ENCODE measurements at places on chromosomes 16 and 17. TPM values are rescaled to one million over a fixed set of nuclear protein-coding genes. Genes with fewer than 3 reads are reported as not detected.

- no peak for DNase-seq
Measured at GRCh38 chr16:11734025-11734652, 8.5 kb downstream of the TXNDC11 start.

DNA sequence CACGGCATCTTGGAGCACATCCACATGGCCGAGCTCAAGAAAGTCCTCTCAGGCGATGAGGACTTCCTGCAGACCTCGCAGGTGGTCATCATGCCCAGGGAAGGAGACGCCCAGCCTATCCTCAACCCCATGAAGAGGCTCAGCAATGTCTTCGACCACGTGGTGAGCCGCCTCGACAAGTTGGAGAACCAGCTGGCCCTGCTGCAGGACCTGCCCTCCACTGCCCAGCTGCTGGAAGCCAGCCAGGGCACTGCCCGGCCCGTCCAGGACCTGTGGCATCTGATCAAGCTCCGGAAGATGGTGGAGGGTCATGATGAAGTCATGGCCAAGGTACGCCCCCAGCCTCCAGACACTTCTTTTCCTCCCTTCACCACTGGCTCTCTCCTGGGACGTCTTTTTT lies 440 bp downstream of the C16orf96 start:
- DNase-seq: no peak

GRCh38 chr17:8225813-8226535 lies 15.6 kb upstream of the AURKB start:
- peak; percentile 49 for DNase-seq

GRCh38 chr16:88963583-88963982 lies 13.4 kb downstream of the CBFA2T3 start:
- no peak for DNase-seq

DNA sequence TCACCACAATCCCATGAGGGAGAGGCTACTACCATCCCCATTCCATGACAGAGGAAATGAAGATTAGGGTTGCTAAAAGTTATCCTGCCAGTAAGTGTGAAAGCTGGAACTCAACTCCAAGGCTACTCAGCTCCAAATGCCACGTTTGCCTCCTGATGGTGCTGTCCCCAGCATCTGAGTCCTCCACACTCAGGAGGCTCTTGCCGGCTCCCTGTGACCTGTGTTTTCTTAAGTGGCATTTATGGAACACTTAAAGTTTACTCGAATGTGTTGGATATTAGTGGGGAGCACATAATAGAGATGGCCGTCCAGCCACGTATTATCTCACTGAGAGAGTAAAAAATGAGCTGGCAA lies 267.9 kb downstream of the CBLN1 start:
- no peak for DNase-seq

GGT6 gene
- not detected for polyA plus RNA-seq

GRCh38 chr17:44279666-44280391 lies 11.9 kb upstream of the SLC4A1 start:
- no peak for DNase-seq

GRCh38 chr17:55279788-55280187 lies 15.0 kb downstream of the HLF start:
- no peak for DNase-seq

DNA sequence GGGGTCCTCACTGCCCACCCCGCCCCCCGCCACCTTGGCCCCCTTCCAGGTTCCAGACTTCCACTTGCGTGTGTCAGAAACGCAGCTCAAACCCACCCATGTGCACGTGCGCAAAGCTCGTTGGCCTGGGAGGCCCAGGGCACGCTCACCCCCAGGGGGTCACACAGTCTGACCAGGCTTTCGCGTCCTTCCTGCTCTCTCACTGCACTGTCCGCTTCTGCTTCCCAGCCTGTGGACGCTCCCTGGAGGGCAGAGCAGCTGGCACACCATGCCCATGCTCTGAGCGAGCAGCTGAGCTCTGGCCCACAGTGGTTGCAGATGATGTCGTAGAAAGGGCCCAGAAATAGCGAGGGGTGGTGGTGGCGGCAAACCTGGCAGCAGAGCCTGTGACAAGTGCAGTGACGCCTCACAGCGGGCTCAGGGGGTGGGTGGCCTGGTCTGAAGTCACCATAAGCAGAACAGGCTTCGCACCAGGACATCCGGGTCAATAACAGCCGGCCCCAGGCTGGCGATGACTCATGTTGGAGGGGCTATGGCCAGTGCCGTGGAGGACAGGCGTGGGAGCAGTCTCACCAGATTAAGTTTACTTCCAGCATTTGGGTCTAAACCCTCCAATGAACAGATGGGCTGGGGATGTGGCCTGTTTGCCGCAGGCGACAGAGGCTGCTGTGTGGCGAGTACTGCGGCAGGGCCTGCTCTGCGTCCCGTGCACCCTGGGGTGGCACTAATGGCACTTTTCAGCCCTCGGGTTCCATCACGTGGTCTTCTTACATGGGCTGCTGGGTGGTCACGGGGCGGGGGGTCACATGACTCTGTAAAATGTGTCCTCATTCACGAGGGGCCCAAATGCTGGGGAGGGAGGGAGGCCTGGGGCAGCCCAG lies 49.0 kb downstream of the NT5M start:
- DNase-seq: no peak

- no peak for DNase-seq
Measured at GRCh38 chr16:57409870-57410587, 5.5 kb downstream of the CCL17 start.

NEUROD2 gene
- polyA plus RNA-seq: not detected

- peak; percentile 75 for DNase-seq
Measured at GRCh38 chr17:50865060-50865867, 890 bp downstream of the TOB1 start.

SMIM36 gene
- not detected for polyA plus RNA-seq

TBC1D3K gene
- not detected for polyA plus RNA-seq

KRT34 gene
- not detected for polyA plus RNA-seq
